Colonic mucosa (tissue), 4 donors: ENCODE measurements at places on chromosomes 3 and 15.
A peak's percentile ranks its signal among the peaks of the same experiment; 100 is the strongest.

- DNase-seq: no peak
Measured at GRCh38 chr3:47525617-47526016, 12.1 kb upstream of the ELP6 start.

DNA sequence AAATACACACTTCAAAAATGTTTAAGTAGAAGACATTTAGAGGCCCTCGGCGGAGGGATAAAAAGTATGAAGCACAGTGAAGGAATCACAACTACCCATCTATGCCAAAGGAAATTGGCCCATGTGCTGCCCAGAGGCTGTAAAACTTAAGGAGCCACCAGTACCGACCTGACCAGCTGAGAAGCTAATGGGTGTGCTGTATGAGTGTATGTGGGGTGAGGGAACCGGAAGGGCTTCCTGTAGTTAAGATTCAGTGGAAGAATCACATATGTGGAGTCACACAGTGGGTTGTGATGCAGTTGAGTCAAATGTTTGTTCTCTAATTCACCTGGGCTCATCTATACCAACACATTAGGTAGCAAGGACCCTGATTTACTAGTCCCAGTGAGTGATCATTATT, 516.0 kb upstream of the IL12A start:
- DNase-seq: no peak

DNA sequence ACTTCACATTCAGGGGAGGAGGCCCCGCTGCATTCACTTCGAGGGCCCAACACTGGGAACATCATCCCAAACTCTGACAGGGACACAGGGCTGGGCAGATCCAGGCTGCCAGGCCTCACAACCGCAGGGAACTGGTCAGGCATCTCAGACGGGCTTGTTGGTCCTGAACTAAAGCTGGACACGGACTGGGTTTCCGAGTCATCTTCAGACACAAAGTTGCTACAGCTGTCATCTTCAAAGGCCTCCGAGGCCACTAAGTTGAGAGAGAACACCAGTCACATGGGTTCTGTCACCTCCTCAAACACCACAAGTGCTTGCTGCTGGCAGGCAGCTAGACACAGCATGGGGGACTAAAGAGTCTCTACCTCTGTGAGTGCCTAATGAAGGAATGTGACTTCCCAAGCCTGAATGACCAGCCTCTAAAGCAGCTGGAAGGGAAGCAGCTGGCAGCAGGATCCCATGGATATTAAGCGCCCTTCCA, 50.9 kb downstream of the CAPN7 start:
- DNase-seq: no peak

DNA sequence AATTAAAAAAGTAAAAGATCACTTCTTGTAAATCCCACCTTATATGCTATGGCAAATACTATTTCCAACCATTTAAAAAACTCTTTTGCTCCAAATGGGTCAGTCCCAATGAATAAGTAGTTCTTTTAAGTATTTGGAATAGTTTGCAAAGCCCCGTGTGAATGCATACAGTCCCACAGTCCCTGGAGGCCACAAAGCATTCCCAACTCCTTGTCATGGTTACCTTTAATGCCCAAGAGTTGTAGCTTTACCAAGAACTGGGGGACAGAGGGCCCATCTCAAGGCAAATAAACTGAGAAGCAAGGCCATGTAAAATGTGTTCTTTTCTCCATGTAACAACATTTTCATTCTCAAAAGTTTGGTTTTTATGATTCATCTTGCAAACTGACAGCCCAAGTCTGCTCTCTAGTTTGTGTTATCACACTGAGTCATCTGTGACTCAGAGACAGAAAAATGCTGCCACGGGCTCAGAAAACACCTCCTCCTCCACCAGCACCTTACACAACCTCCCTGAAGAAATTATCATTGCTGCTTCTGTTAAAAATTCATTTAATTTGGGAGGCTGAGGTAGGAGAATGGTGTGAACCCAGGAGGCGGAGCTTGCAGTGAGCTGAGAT, 336.2 kb downstream of the ERC2 start:
- DNase-seq: no peak

- no peak for DNase-seq
Measured at GRCh38 chr15:66456211-66456610, 41.4 kb downstream of the SNAPC5 start.

DNA sequence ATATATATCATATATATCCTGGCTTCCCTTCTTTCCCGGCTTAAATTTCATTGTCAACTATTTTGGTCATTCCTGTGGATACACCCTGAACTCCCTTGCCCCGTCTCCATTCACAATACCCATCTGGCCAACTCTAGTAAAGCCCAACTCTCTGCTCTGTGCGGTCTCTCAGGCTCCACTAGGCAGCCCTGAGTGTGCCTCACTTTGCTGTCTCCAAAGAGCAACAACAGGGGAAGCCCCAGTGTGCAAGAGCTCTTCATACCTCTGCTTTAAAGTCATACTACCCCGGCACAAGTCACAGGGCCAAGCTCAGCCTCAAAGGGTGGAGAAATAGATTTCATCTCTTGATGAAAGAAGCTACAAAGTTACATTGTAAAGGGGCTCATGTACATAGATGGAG, 18.9 kb upstream of the FEM1B start:
- no peak for DNase-seq

GRCh38 chr3:171935261-171936123, 92.3 kb downstream of the TMEM212 start:
- no peak for DNase-seq

GRCh38 chr15:51803965-51804364, 25.5 kb upstream of the TMOD3 start:
- no peak for DNase-seq

DNA sequence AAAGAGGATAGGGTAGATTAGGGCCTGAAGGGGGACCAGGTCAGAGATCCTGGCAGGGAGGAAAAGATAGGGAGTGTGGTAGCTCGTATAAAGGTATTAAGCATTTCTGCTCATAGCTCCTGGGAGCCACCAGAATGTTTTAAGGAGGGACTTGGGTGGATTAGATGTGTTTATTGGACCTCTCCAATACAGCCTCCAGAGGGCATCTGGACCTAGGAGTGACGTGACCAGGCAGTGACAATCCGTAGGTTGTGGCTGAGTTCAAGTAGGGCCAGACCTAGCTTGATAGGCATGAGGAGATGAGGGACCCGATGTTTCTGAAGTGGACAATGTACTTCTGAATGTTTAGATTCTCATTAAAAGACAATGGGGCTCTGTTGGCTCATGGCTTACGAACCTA, 435.2 kb downstream of the MCTP2 start:
- DNase-seq: no peak

DNA sequence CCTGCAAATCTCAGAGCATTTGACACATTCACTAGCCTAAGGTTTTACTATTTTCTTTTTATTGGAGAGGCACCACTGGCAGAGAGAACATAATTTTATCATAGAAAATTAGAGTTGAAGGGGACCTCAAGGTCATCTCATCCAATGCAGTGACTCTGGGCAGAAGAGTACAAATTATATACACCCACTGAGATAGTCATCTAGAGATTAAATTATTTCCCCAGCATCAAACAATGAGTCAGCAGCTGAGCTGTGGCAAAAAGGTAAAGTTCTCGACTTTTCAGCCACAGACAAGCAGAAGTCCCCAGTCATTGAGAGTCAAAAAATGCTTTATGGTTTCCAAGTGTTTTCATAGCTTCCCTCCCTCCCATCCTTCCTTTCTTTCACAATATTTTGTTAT, 39.3 kb upstream of the SEMA6D start:
- no peak for DNase-seq

GRCh38 chr3:160830796-160831195, 74.8 kb downstream of the PPM1L start:
- DNase-seq: no peak

DNA sequence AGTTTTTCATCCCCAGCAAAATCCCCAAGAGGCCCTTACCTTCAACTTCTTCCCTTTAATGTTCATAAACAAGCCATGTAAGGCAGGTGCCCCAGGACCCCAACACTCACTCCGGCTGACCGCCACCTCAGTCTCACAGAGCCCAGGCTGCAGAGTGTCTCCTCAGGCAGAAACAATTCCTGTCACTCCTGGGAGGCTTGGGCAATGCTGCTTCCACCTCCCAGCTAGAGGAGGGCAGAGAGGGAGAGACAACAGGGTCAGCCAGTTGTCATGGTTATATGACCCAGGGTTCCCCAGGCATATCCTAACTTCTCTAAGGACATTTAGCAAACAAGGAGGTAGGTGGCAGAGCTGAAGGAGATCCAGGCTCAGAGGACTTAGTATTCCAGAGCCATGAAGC, at the start of gene PLIN1:
Gene PLIN1, minus strand, starts transcription at position 156 of the 400 bp plus-strand sequence. CDS start 1,878 bp downstream, outside the sequence.
- DNase-seq: peak; percentile 16

- no peak for DNase-seq
Measured at GRCh38 chr3:23740517-23740965, 65.2 kb upstream of the UBE2E1 start.
